ENCODE measurements at places on chromosomes 3 and 15. TPM values are rescaled to one million over a fixed set of nuclear protein-coding genes. Genes with fewer than 3 reads are reported as not detected.

DNA sequence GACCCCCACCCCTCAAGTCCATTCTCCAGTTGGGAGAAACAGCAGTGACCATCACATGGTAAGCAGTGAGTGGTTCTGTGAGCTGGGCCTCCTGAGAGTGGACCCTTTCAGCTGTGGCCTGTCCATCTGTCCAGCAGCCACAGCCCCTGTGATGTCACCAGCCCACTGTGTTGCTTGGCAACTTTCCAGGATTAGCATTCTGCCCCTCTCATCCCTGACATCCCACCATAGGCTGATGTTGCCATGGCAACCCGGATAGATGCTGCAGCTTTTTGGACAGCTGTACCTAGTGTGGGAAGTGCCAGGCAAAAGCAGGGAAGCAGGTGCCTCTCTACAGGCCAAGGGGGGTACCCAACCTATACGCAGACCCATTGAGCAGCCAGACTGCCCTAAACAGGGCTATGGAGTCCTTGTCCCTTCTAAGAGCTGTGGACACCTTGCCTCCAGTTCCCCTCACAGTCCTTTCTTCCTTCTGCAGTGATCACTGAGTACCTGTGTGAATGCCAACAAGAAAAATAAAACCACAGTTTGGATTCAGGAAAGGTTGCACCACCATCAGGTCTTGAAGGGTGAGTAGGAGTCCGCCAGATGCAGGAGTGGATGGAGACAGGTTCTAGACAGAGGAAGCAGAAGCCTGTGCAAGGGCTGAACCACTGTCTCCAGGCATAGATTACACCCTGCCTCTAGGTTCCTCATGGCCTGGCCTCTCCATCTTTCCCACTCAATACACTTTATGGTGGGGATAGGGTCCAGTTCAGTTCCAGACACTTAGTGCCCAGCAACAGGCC is at the start of gene DNAH1:
TSS of gene DNAH1 (plus strand) at position 343 of the 788 bp plus-strand sequence. CDS start 6,124 bp downstream, outside the sequence.
- no peak for DNase-seq

DNA sequence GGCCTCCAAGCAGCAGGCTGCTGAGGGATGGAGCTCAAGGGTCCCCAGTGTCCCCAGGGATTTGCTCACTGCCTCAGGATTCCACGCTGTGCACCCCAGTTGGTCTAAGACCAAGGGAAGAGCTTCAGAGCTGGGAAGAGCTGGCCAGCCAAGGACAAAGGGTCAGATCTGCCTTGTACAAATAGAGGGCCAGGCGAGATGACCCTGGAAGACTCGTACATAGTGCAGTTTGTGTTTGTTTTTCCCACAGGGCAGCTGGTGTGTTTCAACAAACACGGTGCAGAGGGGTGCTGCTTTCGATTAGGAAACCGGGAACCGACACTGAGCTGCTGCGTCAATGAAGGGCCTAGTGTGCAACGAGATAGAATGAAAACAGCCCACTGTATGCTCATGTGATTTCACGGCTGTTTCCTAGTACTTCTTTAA is 56.1 kb upstream of the TRPM1 start:
- DNase-seq = no peak

GRCh38 chr3:41608347-41608746 is 353.6 kb downstream of the ULK4 start:
- DNase-seq = no peak

- DNase-seq = no peak
Observed at GRCh38 chr3:168024537-168024941, 71.2 kb downstream of the GOLIM4 start.

- DNase-seq = no peak
Observed at GRCh38 chr3:169137076-169137475, 526.4 kb downstream of the MECOM start.

DNA sequence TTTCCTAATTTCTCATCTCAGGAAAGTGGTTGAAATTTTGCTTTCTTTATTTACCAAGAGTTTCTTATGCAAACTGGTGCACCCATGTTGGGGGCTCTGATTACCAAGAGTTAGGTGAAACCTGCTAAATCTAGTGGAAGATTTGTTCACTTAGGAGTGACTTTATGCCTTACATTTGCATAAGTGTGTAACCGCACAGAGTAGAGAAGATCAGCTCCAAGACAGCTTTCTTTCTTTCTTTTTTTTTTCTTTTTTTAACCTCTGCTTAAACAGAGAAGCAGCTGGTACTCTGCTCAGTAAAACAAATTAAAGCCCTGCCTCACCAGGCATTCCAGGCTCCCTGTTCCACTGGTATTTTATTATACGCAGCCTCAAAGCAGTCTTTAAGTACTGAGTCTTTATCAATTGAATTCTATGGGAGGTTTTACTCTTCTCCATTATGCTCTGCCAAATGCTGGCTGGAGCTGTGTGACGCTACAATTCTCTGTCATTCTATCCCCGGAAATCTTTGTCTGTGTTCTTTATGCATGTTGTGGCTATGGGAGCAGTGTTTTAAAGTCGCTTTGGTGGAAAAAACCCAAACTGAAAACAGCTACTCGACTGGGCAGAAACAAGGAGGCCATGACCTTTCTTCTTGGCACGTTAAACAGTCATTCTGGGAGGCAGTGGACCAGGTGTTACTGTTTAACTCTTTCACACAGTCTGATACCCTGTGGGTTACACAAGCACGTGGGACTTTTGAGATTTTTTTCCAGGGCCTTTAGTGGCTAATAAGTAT is 55.2 kb upstream of the GBE1 start:
- DNase-seq = peak; percentile 80

DNA sequence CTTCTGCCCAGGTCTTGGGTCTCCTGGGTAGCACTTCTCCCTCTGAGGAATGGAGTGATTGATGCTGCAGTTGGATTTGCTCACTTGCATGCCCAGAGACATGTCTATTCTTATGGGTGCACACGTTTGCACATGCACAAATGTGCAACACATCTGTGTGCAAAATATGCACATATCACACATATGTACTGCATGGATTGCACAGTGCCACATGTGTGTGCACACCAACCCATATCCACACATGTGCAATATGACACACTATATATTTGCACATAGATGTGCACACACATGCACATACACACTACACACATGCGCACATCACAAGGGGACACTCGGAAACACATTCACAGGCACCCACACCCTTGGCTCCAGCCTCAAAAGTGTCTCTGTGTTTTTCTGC is 671 bp upstream of the SEMA3B start:
- no peak for DNase-seq

DNA sequence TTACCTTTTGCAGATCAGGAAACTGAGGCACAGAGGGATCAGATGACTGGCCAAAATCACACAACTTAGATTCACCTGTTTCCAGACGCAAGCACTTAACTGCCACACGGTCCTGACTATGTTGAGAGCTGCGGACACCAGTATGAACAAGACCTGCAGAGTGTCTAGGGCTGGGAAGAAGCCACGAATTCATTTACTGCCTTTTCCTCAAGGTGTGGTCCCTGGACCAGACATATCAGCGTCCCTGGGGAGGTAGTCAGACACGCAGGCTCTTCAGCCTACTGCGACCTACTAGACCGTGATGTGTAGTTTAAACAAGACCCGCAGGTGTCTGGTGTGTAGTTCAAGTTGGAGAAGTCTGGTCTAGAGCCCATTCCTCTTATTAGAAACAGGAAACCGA is 541 bp upstream of the SLC6A11 start:
- DNase-seq = no peak

DNA sequence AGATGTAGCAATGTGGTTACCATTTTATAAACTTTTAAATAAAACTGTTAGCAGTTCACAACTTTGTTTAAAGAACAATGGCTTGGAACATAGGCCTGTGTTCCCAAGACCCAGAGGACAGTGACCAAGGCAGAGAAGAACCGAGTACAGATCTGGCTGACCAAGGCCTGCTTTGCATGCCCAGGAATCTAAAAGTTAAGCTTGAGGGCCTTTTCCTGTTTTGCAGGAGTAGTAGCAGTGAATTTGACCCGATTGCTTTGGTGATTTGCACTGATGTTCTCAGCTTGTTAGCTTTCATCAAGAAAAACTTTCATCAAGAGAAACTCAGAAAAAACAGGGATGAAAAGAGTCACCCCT is 9.9 kb downstream of the FILIP1L start:
- DNase-seq = no peak

- DNase-seq = no peak
Observed at GRCh38 chr15:38454696-38455090, 766 bp downstream of the FAM98B start.

GRCh38 chr15:96369825-96370621 is 39.5 kb downstream of the NR2F2 start:
- DNase-seq = no peak

GRCh38 chr15:63447017-63447676 is 57.2 kb upstream of the USP3 start:
- no peak for DNase-seq

Gene PAK6
- total RNA-seq = 4.5 TPM

Gene EIF4E3
- total RNA-seq = 2.7 TPM

Gene LXN
- total RNA-seq = 13.3 TPM

Measured in epithelial cell of proximal tubule (primary cell).